Activated CD8-positive, alpha-beta memory T cell treated with anti-CD3 and anti-CD28 coated beads for 1 hour (primary cell): ENCODE measurements at places on chromosomes 1 and 21.

DNA sequence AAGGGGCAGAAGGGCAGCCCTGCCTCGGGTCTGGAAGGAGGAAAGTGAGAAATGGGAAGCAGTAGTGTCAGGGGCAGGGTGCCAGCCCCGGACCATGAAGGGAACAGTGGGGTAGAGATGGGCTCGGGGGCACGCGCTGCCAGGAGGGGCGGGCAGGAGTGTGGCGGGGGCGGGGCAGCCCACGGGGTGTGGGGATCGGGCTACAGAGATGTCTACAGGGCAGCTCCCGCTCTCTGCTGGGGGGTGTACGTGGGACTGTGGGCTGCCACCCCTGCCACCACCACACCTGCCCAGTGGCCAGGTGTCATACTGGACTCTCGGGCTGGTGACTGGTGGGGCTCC is 7.4 kb downstream of the ARHGEF16 start:
- no peak for DNase-seq

GRCh38 chr1:244226435-244226834 is 175.4 kb downstream of the ZBTB18 start:
- no peak for DNase-seq

GRCh38 chr21:14917762-14918161 is 147.0 kb downstream of the NRIP1 start:
- no peak for DNase-seq

DNA sequence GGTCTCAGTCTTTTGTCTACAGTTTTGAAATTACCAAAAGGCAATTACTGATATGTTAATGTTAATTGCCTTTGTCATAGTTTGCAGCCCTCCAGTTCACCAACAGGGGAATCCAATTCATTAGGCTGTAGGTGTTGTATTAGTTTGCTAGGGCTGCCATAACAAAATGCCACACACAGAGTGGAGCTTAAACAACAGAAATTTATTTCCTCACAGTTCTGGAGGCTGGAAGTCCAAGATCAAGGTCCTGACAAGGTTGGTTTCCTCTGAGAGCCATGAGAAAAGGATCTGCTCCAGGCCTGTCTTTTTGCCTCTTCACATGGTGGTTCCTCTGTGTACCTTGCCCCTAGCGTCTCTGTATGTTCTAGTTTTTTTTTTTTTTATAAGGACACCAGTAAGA is 1.3 kb downstream of the RTCA start:
- DNase-seq, result no peak

DNA sequence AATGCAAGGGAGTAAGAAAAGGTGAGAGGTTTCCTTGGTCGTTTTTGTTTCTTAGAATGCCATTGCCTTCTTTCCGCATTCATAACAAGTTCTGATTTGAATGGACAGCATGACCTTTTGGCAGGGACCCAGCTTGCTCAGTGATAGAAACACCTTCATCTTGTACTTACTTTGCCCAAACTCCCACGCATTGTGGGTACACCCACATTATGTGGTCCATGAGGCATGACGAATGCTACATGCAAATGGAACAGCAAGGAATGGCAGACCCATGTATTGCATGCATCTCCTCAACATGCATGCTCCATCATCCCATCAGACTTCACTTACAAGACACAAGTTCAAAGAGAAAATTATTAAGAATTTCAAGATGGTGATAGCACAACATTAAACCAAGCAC is 102.8 kb downstream of the CDC7 start:
- DNase-seq, result no peak

DNA sequence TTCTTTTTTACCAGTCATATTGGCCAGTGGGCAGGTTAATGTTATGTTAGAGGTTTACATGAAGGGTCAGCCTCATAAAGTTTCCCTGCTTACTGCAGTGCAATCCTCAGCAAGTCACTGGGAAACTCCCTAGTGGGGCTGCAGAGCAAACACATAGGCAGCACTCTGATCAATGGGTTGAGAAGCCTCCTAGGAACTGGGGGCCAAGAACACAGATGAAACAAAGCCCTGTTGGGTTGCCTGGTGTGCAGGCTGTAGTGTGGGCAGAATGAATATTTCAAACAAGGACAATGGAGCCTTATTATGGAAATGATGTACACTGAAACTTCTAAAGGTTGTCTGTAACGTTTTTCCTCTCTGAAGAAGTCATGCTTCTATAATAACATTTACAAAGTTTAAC is 431.6 kb upstream of the PTBP2 start:
- DNase-seq, result no peak

GRCh38 chr1:228404107-228404720 is 2.4 kb downstream of the TRIM11 start:
- no peak for DNase-seq
